ENCODE measurements at places on chromosomes 3 and 15.

DNA sequence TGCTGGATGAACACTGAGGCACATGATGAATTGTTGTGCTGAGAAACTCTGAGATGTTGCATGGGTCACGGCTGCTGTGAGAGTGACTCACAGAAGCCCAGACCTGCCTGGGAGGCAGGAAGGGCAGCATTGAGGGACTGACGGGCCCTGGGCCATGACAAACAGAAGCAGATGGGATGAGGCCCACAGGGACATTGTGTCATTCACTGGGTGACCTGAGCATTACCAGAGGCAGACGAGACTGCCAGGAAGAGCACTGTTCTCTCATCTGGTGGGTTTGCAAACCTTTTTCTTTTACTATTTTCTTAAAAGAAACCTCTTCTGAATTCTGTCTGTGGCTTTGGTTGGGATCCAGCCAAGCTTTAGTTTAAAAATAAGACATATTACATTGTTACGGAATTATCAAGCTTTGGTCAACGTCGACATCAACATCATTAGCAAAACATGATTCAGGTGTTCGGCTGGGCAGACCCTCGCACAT, 67.8 kb downstream of the BDH1 start:
- no peak for DNase-seq

- peak; percentile 75 for DNase-seq
These were observed 27.7 kb upstream of the IL20RB start for GRCh38 chr3:136929977-136930670.

DNA sequence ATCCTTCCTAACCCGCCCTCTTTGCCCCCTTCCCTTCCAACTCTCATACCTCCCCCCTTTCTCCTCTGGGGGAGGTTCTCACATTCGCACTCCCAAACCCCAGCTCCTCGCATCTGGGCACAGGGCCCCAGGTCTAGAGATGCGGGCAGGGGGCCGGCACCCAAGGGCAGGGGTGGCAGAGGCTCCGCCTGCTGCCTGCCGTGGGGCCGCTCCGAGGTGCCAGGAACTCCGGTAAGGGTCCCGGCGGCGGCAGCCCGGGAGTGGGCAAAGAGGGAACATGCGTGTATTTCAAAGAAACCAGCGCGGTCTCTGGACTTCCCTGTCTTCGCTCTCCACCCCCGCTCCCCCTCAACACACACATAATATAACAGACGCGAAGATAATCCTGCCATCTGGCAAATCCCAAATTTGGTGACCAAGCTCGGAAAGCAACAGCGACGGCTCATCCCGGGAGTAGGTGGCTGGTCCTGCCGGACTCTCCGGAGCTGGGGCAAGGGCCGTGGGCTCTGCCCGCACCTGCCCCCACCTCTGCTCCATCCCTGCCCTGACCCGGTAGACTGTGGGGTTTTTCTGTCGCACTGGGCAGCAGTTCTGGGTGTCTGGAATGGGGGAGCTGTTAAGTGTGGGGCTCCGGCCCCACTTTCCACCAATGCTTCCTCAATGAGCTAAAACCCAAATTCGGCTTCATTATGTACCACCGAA, 31.0 kb downstream of the NR2F2 start:
- DNase-seq: no peak

DNA sequence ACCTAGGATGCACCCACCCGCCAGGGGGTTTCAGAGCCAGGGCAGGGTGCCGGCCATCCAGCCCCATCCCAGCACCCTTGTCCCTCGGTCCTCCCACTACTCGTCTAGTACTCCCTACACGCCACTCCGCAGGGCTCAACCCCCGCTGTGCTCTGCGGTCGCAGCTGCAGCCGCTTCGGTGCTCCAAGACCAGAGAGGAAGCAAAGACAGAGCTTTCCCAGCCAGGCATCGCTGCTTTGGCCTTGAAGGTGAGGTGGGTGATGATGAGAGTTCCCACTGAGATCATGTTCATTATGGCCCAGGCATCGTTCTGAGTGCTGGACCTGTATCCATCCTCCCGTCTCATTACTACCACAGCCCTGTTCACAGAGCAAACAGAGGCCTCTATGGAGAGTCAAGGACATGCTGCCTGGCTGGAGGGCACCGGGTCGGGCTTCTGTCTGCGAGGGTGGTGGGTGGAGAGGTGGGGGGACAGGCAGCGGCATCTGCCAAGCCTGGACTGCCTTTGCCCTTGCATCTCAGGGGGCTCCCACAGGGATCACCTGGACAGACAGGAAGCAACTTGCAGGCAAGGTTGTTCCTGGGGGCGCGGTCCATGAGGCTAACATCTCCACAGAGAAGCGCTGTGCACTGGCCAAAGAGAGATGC, 66.9 kb downstream of the KLF13 start:
- DNase-seq: no peak

DNA sequence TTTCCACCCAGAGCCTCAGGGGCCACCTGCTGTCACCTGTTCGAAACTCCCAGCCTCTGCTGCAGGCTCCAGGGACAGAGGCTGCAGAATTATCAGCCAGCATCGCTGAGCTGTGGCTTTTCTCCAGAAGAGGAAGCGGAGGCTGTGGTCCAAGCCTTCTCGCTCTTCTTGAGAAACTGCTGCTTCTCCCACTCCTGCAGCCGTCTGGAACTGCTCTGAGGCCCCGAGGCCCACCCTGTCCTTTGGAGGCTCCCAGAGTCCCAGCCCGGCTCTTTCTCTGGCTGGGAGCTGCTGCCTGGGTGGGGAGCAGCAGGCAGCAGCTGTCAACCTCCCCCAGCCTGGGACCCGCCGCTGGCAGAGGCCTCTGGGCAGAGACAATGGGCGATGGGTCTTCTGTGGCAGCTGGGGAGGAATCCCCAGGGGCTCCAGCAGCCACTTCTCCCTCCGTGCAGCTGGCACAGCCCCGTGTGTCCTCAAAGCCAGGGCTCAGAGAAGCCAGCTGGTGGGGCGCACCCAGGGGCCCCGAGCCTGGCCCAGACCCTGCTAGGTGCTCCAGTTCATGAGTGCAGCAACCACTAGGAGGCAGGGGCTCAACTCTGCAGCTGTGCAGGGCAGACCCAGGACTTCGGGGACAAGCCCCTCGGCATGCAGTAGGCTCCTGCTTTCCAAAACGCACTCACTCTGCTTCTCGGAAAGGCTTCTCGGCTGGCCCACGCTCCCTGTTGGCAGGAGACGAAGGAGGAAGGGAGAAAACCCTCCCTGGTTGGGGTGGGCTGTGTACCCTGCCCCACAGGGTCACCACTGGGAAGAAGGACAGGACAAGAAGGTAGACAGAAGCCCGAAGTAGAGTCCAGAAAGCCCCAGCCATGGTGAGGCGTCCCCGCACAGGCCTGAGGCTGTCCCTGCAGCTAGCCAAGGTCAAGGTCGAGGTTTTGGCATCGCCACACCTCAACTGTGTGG, 49.9 kb upstream of the FURIN start:
- DNase-seq: no peak

DNA sequence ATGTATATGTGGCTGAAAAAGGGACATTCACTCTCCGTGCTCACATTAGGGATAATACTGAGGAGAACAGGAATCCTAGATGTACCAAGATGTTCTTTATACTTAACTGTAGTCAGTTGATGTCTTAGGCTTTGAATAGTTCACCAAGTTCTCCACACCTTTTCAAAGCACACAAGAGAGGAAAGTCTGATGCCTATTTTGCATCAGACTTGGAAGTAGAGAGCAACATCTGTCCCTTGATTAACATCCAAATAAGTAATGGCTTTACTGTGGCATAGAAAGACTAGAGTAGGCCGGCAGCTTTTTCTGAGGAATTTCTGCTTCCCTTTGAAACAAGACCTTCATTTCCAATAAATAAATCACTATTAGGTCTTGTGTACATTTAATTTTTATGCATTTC, 34.0 kb downstream of the PIGB start:
- DNase-seq: no peak

- no peak for DNase-seq
These were observed 973 bp downstream of the BUB1B start for GRCh38 chr15:40161693-40162391.

DNA sequence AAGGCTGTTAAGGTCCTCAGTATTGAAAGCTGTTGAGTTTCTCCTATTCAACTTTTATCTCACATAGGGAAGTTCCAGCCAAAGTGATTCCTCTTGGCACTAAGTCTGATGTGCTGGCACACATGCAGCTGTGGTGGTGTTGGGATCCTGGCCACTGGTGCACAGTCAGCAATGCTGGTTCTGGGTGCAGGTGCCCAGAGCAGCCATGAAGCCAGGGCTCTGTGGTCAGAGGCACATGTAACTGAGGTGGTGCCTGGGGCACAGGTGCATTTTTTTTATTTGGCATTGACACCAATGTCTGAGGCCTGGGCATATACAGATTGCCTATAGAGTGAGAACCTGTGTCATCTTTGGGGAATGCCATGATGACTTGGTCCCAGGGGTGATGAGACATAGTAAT, 271.4 kb downstream of the POLQ start:
- no peak for DNase-seq

DNA sequence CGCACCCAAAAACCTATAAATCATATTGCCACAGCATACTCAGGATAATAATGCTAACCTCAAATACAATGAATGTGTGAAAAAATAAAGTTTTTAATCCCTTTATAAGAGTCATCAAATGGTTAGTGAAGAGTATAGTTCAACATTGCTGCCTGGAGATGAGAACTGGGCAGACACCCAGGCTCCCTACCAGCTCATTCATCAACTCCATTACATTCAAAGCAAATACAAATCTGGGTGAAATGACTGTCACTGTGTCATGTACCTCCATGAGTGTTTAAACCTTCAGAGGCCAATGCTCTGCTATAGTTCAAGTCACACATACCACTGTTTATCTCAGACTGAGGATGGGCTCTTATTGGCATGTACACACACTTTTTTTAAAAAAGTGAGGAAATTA, 167.2 kb upstream of the KCNMB2 start:
- DNase-seq: no peak

DNA sequence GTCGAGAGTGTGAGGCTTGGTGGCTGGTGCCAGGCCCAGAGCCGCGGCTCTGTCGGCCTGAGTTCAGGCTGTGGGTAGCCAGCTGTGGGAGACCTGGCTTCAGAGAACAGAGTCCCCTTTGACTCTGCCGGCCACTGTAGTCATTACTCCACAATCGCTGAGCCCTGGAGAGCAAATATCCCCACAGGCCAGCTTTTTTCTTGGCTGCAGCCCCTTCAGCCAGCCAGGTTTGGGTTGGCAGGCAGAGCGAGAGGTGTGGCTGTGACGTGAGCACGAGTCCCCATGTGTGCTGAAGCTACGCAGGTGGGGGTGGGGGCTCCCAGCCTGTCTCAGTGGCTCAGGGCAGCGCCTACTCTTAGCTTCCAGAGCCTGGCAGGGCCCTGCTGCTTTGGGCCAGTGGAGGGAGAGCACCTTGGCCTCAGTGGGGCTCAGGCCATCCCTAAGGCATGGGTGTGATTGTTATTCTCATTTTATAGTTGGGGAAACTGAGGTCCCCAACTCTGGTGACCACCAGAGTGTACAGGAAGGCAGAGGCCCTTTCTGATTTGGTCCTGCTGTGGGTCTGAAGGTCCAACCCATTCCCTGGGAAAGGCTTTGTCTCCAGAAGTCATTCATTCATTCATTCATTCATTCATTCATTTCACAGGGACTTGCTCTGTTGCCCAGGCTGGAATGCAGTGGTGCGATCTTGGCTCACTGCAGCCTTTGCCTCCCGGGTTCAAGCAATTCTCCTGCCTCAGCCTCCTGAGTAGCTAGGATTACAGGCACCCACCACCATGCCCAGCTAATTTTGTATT, 45.7 kb upstream of the LCTL start:
- DNase-seq: no peak

GRCh38 chr15:92884436-92885223, 15.5 kb upstream of the CHD2 start:
- no peak for DNase-seq

GRCh38 chr15:66425837-66426236, 39.1 kb downstream of the MAP2K1 start:
- DNase-seq: no peak

DNA sequence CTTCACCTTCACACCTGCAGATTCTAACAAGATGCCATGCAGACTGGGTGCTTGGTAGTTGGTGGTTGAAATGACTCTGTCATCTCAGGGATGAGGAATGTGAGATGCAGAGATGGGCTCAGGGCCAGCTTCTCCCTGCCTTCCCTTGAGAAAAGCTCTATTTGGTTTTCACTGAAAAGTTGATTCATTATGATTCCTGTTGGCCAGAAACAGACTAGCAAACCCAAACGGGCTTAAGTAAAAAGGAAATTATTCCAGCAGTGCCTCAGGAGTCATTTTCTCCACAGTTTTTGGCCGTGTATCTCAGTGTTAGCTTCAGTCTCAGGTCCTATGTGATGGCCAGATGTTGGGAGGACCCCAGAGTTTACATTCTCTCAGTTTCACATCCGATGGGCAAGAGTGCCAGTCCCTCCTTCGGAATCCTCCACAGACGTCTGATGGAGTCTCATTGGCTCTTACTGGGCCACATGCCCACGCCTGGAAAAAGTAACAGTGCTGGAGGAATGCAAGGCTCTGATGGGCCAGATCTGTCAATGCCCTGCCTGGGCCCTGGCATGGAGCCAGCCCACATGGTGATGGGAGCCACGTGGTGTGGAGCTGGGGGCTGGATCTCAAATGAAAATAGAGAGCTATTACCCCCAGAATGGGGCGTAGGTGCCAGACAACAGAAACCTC, 22.3 kb upstream of the SACM1L start:
- DNase-seq: no peak

GRCh38 chr3:153029350-153029749, 132.7 kb upstream of the RAP2B start:
- no peak for DNase-seq

DNA sequence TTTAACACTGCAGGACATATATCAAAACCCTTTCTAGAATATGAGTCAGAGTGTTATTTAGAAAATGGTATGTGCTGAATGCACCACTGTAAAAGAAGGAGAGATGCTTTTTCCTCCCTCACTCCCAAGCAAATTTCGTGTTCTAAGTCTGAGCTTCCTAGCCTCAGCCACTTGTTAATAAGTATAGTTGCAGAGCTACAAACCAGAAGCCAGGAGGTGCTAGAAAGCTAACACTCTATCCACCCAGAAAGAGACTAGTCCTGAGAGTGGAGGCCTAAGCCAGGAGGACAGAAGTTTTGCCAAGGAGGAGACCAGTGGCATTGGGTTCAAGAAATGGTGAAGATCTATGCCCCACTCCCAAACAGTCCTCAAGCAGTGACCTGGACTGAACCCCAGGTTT, 40.5 kb upstream of the GYG1 start:
- no peak for DNase-seq

GRCh38 chr3:197257711-197258110, 40.7 kb downstream of the DLG1 start:
- no peak for DNase-seq

DNA sequence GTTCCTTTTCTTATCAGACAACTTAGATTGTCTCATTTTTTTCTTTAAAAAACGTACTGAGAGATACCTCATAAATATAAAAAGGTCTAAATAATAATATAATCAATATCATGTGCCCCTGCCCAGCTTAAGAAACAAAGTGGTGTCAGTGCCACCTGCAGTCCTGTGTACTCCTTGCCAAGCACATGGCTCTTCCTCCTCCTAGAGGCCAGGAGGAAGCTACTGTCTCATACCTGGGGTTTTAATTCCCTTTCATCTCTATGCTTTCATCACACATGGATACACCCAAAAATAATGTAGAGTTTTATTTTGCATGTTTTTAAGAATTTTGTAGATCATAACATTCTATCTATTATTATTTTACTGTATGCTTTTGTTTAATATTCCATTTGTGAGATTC, 98.6 kb upstream of the C15orf61 start:
- DNase-seq: no peak

GRCh38 chr15:52822475-52822874, 32.3 kb upstream of the ONECUT1 start:
- no peak for DNase-seq

All from transverse colon (tissue), 4 donors.